ENCODE measurements at places on chromosomes 1 and 21.

- no peak for DNase-seq
Observed at GRCh38 chr1:78211483-78212092, 165.8 kb downstream of the GIPC2 start.

DNA sequence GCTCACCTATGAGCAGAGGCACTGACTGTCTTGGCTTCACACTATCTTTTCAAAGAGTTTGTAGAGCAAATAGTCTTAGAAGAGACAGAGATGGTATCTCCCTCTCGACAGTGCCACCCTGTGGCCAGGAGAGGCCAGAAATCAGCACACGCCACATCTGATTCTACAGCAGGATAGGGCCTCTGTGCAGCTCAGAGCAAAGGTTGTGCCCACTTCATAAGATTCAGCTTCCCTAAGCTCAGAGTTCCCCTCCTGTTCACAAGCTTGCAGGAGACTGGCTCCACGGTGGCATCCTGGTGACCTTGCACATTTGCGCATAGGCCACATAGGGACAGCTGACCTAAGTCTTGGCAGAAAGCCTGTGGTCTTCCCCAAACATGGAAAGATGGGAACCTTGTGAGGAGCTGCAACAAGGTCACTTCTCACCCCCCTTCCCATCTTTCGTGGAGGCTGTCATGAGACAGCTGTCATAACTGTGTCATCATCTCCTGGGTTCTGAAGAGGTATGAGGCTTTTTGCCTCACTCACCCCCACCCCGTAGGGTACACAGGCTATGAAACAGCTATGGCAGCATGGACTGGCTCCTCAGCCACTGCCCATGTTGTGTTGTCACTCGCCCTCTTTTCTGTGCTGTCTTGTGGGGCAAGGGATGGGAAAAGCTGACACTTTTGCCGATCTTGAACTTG, 3.0 kb downstream of the ITLN2 start:
- peak; percentile 40 for DNase-seq

DNA sequence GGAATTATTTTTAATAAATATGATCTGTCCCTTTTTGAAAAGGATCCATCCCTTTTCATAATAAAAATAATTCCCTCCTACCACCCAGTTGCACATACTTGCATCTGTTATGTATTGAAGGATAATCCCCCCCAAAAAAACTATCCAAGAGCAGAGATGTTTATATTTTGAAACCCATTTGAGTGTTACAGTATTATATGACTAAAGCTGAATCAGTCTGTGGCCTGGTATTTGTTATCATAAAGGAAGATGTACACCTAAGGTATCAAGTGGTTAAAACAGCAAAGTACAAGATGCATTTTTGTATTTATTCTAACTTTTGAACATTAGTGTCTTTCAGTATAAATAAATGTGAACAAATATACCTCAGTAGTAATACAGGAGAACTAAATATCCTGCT, 12.7 kb upstream of the TGFB2 start:
- no peak for DNase-seq

DNA sequence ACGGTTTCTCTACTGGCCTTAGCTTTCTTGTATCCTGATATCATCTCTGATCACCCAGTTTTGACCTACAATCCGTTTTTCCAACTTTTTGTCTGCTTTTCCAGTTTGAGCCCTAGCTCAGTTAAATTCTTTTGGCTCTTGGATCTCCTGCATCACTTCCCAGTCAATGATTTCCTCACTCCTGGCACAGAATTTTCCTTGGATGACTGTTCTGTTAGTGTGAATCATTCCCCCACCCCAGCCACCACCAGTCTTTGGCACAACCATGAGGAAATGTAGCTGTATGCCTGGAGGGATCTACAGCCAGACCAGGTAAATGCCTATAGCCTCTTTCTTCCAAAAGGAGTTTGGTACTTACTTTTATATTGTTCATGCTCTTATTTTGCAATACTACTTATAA, 187.2 kb upstream of the PTGFR start:
- no peak for DNase-seq

DNA sequence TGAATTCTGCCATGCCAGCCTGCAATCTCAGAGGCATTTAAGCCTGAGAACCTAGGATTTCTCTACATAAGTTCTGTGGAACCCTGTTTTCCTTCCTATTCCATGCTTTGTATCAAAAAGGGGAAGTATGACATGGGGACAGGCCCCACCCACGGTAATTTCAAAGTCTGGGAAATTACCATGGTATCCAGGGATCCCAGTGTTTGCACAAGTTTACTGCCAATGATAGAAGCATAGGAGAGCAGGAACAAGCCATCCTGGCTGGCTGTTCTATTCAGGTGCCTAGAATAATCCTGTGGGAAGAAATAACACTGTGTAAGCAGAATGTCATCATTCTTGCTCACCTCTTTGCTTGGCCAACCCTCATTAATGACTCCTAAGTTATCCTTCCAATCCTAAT, 53.8 kb upstream of the ATP1B1 start:
- no peak for DNase-seq

- no peak for DNase-seq
Observed at GRCh38 chr1:214076708-214077065, 88.9 kb downstream of the PROX1 start.

DNA sequence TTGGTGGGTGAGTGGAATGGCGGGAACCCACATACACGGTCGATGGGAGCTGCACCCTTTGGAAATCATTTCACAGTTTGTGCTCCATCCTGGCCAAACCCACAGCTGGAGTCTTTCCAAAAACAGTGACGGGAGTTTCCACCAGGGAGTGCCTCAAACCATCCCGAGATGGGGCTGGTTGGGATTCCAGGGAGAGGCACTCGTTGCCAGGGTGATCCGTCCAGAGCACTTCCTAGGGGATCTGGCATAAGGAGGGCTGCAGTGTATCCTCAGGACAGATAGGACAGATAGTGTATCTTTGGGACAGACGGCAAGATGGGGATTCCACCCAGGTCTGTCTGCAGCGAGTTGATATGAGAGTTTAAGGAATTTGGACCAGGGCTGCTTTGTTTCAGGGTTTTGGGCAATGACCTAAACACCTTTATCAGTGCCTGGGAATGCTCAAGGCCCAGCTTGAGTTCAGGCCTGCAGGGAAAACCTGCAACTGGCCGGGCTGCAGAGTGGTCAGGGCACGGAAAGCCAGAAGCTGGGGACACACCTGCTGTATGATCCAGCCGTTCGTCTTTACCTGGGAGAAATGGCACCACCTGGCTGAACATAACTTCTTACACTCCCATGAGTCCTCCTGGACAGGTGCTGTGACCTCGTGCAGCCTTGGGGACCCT, 3.4 kb upstream of the POFUT2 start:
- DNase-seq = no peak

GRCh38 chr21:14711287-14711686, 165.2 kb upstream of the SAMSN1 start:
- no peak for DNase-seq

GRCh38 chr21:33032434-33033047, 6.8 kb downstream of the OLIG2 start:
- no peak for DNase-seq

DNA sequence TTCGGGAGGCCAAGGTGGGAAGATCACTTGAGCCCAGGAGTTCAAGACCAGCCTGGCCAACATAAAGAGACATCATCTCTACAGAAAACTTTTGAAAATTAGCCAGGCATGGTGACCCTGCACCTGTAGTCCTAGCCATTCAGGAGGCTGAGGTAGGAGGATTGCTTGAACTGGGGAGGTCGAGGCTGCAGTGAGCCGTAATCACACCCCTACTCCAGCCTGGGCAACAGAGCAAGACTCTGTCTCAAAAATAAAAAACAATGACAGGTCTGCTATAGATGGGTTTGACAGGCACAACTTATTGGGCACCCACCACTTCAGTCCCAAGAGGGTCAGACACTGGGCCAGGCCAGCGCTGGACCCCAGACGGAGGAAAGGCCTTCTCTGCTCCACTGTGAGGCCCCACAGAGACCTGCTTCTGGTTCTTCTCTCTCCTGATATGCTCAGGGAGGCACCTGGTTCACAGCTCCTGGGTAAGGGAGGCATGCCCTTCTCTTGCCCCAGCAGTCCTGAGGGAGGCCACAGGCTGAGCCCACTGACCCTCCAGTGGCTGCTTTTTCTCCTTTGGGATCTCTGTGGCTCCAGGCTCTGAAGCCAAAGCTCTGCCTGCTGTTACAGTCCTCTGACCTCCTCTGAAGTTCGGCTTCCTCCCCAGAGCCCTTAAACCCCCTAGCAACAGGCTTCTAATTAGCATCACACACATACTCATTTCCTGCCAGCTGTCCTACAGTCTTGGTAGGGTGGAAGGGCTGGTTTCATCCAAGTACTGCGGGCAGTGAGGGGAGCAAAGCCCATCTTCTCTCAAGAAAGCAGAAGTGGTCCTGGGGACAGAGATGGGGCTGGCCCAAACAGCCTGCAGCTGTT, 14.4 kb downstream of the S100A16 start:
- DNase-seq = peak; percentile 75

DNA sequence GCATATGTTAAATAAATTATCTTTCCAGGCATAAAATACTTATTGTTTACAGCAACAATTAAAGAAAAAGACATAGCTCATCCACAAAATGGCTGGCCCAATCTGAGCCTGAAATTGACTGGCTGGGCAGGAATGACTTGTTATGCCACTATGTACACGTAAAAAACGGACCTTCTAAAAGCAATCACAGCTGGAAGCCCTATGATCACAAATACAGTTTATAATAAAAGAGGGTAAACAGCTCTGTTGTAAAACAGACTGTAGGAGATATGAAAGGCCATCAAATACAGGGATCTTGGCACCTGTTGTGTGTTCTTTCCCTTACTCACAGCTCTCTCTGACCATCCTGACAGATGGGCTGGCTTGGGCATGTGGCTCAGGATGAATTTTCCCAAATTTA, 70.5 kb upstream of the DMRTA2 start:
- peak; percentile 80 for DNase-seq

DNA sequence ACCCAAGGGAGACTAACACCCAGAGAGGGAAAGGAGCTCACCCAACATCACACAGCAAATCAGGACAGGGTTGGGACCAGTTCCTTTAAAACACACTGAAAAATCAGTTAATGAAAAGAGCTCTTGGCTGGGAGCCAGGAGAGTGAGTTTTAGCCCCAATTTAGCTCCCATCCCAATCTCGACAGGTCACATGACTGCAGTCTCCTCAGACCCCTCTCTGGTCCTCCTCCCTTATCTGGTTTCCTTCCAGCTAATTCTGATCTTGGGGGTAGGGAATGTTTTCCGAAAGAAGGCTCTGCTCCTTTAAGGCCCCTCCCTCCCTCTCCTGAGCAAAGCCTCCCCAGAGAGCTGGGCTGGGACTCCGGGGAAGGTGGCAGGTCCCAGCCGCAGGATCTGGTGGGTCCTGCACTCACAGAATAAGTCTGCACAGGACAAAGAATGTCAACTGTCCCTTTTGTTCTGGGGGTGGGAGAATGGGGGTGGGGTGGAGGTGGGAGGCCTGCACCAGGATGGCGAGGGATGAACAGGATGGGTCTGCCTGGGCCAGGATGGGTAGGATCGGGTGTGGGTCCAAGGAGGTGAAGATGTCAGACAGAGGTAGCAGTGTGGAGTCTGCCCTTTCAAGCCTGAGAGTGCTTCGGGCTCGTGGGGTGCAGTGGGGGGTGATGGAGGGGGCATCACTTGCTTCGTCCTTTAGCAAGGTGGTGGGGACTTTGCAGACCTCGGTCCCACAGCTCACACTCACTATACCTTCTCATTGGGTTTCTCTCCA, 57.3 kb upstream of the SSBP3 start:
- no peak for DNase-seq

DNA sequence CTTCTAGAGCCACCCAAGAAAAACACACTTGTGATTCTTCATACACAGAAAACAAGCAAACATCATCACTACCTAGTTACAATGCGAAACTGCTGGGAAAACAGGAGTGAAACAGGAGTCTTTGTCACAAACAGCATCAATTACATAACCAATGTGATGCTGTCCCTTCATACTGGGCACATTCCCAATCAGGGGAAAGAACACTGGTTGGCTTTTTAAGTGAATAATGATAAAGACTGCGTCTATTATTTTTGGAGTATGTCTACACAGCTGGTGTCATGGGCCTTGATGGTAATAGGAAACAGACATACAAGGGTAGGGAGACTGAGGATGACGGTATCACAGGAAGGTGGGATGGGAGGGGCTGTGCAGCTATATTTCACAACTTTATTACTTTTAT, 43.3 kb downstream of the SIPA1L2 start:
- DNase-seq = peak; percentile 23

DNA sequence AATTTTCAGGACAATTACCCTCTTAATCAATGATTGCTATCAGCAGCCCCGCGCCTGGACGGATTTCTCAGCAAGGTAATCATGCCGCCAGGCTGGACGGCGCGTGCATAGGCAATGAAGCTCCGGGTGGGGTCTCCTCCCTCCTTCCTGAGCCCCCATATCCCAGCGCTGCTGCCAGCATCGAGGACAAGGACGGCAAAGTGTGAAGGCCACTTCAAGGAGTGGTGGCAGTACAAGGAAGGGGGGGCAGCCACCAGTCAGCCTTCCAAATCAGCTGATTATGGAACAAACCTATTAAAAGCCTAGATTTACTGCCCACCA, 51.1 kb downstream of the DMAP1 start:
- no peak for DNase-seq

DNA sequence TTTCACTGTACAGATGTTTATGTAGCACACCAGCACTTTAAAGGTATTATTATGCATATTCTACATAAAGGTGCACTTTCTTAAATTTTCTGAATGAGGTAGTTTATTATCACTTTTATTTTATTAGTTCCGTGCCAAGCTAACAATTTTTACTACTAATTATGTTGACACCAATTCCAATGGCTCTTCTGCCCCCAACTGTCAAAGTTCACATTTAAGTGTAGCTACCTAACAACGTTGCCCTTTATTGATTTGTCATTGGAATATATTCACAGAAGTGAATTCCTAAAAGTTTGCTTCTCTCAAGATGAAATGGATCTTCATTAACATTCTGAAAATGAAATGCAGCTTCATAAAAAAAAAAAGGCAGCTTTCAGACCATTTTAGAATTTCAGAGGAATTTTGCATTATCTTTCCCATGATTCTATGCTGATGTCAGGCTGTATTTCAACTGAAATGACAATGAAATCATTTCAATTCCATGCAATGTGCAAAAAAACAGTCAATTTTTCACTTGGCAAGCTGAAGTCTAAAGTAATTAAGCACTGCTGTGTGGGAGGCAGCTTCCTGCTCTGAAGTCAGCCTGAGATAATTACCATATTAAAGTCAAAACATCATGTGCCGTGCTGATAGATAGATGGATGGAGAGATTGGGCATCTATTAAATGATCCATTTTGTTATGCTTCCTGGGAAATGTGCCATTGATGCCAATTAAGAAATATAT, 229.2 kb downstream of the TTLL7 start:
- peak; percentile 3 for DNase-seq

- DNase-seq = no peak
Observed at GRCh38 chr21:16873596-16873995, 639.2 kb upstream of the CXADR start.
